ENCODE measurements at places on chromosomes 12 and 14. TPM values are rescaled to one million over a fixed set of nuclear protein-coding genes. Genes with fewer than 3 reads are reported as not detected.

Gene SLC17A8
- total RNA-seq = not detected

Gene SLC4A8
- 1.6 TPM for total RNA-seq

Gene RAB5B
- total RNA-seq = 27.6 TPM

Gene PSME1
- total RNA-seq = 105 TPM

Gene SIX6
- not detected for total RNA-seq

Gene SOAT2
- total RNA-seq = not detected

Gene KCNA1
- not detected for total RNA-seq

Gene AKT1
- total RNA-seq = 212 TPM

Gene YARS2
- total RNA-seq = 51.3 TPM

Gene KHNYN
- total RNA-seq = 71.4 TPM

Gene BATF
- total RNA-seq = not detected

Gene TSPAN19
- not detected for total RNA-seq

Gene GCH1
- 3.2 TPM for total RNA-seq

Gene SNW1
- total RNA-seq = 53.3 TPM

Gene KRT75
- total RNA-seq = 2.6 TPM

Gene MIPOL1
- 30.2 TPM for total RNA-seq

Gene BHLHE41
- total RNA-seq = 0.15 TPM

Gene SERPINA10
- total RNA-seq = not detected

Gene KRT1
- total RNA-seq = not detected

Gene SPATS2
- 46.8 TPM for total RNA-seq

Gene RHNO1
- 16.9 TPM for total RNA-seq

Gene NFATC4
- total RNA-seq = 21.8 TPM

Gene RNASE3
- total RNA-seq = not detected

Gene CDKN1B
- total RNA-seq = 51.8 TPM

Gene KCNMB4
- total RNA-seq = 3.9 TPM

Gene INSM2
- total RNA-seq = not detected

Gene METTL17
- total RNA-seq = 41.6 TPM

Gene KCNA5
- total RNA-seq = not detected

Gene GSG1
- total RNA-seq = not detected

Gene WNT1
- total RNA-seq = not detected

Gene GPR33
- not detected for total RNA-seq

Gene JPH4
- total RNA-seq = not detected

Gene VWF
- 531 TPM for total RNA-seq

Gene ZBTB1
- total RNA-seq = 48.7 TPM

Gene MYF6
- not detected for total RNA-seq

Gene PPP1R1A
- not detected for total RNA-seq

Gene APOF
- total RNA-seq = not detected

Gene SYCP3
- total RNA-seq = 0.30 TPM

Gene CHURC1
- total RNA-seq = 78.1 TPM

Gene KRT82
- total RNA-seq = not detected

Gene GLT1D1
- not detected for total RNA-seq

Gene TDRD9
- total RNA-seq = 1.3 TPM

Gene PRH1
- total RNA-seq = 12.6 TPM

Gene TSPAN8
- total RNA-seq = 5.8 TPM

Gene MVK
- 30.5 TPM for total RNA-seq
